ENCODE measurements at places on chromosomes 6 and 20.

- DNase-seq: no peak
Observed at GRCh38 chr6:97714772-97715171, 431.8 kb upstream of the MMS22L start.

GRCh38 chr6:170174771-170175643 lies 115.9 kb downstream of the DLL1 start:
- no peak for DNase-seq

- DNase-seq: no peak
Observed at GRCh38 chr6:125509477-125509876, 207.7 kb upstream of the HDDC2 start.

- DNase-seq: no peak
Observed at GRCh38 chr20:48739395-48740291, 88.2 kb downstream of the PREX1 start.

DNA sequence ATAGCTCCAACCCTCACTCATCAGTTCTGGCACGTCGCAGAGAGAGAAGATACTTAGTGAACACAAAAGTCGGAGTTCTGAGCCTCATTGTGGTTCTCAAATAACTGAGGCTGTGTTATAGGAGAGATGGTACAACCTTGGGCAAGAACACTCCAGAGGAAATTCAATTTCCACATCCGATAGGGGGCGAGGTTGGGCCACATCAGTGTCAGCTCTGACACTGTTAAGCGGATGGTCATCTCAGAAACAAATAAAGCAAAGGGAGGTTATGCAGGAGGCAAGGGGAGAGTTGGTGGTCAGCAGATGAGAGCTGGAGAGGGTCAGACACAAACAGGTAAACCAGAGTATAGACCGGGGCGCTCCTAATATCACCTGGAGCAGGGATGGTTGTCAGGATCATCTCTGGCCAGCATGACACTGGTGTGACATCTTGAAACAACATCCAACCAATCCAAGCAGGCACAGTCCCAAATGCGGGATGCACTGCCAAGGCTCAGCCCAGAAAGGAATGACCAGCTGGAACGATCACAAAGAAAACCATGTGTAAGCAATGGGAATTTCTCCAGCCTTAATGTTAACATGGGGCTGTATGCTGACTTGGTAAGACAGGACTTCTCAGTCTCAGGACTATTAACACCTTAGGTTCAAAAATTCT lies 331.8 kb downstream of the HACE1 start:
- no peak for DNase-seq

DNA sequence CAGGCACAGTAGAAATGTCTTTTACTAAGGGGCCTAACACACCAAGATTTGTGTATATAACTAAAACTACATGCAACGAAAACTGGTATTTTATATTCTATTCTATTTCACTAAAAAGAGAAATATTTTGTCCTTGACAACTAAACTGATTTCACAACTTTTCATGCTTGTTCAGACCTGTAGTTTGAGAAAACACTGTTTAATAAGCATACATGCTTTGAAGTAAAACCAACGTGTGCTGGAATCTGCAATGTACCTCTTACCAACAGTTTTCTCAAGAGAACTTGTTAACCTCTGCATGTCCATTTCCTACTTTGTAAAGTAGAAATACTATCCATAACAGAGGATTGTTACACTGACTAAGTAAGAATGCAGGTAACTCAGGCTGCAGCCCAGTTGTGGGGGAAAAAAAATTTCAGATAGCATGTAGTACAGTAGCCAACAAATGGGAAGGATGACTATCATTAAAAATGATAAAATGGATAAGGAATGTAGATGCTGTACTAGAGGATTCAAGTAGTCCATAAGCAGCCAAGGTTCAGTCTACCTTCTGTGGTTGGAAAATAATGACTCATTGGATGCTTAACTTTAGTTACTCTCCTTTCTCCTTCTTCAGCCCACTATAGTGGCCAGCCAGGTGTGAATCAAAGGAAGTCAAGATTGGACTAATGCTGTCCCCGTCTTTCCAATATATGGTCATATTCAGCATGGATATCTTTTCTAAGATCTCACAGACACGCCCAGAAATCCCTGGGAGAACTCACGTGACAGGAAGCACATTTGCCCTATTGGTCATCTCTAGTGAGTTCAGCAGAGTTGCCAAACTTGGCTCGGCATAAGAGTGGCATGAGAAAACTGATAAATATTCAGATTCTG lies 65.2 kb downstream of the HFE start:
- DNase-seq: no peak

- no peak for DNase-seq
Observed at GRCh38 chr6:16712255-16712930, 48.9 kb downstream of the ATXN1 start.

Measured in stimulated activated CD4-positive, alpha-beta T cell treated with anti-CD3 and anti-CD28 coated beads, Interleukin-12 subunit alpha, Interleukin-12 subunit beta, amount 100 ng/mL, for 48 hours (primary cell).